ENCODE measurements at places on chromosomes 4 and X.

GRCh38 chr4:6478546-6479220, 6.3 kb upstream of the PPP2R2C start:
- DNase-seq = no peak

DNA sequence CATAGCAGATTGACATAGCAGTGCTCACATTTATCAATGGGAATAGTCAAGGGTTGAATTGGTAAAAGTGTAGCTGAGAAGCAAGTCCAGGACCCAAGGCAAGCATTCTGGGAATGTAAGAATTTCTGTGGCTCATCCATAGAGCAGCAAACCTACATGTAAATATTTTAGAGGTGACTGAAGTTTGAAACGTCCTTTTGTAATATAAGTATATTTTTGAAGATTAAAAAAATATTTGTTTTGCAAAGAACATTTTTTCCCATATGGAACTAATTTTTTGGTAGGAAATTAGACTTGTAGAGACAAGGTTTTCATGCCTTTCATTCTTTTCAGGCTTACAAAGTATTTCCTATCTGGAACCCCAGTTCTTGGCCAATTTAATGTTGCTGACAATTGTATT, 104.0 kb downstream of the TEX13A start:
- no peak for DNase-seq

DNA sequence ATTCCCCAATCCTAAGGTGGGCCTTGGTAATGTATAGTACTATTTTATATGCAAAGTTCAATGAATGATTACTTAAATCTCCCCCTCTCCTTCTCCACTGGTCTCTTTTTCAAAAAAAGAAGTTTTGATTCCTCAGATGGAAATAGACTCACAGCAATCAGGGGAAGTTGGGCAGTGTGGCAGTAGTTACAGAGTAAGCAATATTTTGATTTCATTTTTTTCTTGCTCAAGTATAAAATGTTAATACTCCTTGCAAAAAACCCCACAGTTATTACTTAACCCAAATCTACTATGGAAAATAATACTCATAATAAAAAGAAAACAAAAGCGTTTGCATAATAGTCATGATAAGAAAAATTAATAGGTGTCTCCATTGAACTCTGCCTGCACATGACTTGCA, 56.9 kb upstream of the CXCL8 start:
- DNase-seq = no peak

DNA sequence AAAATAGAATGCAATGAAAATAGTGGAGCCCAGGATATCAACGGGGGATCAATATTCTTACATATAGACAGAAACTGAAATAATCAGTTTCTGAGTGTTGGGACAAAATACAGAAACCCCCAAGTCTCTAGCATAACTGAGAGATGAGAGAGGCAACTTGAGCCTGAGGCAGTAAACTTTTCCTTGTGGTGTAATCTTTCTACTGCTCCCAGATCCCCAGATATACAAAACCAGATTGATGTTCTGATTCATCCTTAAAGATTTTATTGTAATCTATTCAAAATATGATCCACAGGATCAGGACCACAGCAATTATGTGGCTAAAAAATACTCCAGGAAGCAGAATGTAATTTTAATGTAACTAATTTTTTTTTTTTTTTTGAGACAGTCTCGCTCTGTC, 2282.6 kb downstream of the ARAP2 start:
- DNase-seq = peak; percentile 39

DNA sequence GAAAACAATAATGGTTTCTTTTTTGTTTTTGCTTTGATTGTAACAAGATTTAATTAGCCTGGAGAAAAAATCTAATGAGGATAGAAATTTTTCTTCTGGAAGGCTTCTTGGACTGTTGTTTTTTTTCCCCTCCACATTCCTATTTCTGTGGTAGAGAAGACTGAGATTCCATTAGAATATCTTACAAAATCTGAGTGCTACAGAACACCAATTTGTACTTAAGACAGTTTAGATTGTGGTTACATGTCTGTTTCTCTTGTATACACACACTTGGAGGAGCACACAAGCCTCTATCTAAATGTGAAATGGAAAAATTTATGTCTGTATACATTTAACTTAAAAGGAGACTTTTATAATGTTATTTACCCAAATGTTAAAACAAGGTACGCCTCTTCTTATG, 176.9 kb upstream of the ARSJ start:
- no peak for DNase-seq

DNA sequence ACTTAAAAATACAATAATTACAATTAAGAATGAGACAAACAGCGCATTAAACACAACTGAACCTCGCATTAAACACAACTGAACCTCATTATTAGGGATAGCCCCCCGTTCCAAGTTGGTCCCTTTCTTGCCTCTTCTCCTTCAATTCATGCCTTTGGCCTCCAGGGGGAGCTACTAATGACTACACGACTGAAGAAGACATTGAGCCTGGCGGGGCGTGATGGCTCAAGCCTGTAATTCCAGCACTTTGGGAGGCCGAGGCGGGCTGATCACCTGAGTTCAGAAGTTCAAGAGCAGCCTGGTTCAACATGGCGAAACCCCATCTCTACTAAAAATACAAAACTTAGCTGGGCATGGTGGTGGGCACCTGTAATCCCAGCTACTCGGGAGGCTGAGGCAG, 56.4 kb upstream of the NWD2 start:
- no peak for DNase-seq

DNA sequence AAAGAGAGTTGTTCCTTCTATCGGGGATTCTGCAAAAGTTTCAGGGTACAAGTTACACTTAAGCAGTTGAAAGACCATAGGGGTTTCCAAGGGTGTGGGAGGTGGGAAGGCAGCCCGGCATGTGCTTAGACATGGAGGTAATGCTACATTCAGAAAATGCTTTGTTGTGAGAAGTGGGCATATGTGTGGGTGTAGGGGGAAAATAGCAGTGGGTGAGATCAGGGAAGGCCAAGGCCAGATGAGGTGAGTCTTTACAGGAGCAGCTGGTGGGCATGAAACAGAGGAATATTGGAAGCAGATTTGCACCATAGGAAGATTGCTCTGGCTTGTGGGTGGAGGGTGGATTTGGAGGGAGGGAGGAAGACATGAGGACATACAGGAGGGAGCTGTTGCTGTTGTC, 8.3 kb downstream of the CYTL1 start:
- no peak for DNase-seq

DNA sequence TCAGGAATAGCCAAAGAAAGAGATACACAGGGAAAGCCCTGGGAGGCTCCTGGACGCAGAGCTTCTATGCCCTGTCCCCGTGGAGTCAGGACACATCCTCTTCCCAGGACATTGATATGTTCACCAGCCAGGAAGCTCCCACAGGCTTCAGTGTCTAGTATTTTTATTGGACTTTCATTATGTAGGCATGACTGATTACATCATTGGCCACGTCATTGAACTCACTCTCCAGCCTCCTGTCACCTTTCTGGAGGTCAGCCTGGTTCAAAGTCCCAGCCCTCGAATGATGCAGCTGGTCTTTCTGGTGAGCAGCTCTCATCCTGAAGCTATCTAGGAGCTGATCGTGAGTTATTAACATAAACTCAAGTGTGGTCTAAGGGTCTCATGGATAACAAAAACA, 104.1 kb downstream of the CPEB2 start:
- DNase-seq = peak; percentile 4

- no peak for DNase-seq
These were observed 155.3 kb downstream of the COL25A1 start for GRCh38 chr4:109147135-109147534.

- DNase-seq = no peak
These were observed 327.5 kb upstream of the FGF13 start for GRCh38 chrX:139039041-139039440.

DNA sequence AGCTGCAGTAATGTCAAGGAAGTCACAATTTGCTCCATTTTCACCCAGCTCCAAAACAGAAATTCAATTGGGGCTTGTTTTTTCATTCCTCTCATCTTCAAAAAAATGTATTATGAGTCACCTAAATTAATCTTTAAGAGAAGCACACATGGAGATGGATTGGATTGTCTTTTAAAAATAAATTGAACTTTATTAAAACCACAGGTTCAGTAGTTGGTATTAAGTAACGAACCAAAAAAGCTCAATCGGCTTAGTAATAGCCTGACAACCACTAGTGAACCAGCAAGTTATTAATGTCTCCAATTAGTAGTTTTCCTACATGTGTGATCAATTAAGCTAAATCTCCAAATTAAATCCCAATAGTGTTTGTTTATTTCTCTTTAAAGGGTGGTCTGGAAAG, 283.5 kb upstream of the GIMD1 start:
- no peak for DNase-seq

- peak; percentile 66 for DNase-seq
These were observed 13.5 kb downstream of the ASB11 start for GRCh38 chrX:15301924-15302323.

DNA sequence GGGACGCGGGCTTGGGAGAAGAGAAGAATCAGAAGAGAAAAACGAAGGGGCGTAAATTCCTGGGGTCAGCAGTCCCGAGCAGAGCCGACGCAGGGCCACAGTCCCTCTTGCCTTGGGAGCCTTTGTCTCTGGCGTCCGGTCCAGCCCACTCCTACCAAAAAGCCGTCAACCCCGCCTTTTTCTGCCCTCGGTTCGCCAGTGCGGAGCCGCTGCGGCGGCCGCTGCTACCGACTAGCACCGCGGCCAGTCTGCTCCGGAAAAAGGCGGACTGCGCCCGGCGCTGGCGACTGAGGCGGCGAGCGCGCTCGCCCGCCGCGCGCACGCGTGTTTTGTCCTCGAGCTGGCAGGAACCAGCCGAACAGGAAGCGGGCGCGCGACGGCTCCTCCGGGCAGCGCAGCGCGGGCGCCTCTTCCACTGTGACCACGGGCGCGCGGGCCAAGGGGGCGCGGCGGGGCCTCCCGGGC, 502 bp downstream of the HNRNPDL start:
- DNase-seq = peak; percentile 81

- DNase-seq = peak; percentile 91
These were observed 1.2 kb upstream of the CHRNA9 start for GRCh38 chr4:40333921-40334352.

DNA sequence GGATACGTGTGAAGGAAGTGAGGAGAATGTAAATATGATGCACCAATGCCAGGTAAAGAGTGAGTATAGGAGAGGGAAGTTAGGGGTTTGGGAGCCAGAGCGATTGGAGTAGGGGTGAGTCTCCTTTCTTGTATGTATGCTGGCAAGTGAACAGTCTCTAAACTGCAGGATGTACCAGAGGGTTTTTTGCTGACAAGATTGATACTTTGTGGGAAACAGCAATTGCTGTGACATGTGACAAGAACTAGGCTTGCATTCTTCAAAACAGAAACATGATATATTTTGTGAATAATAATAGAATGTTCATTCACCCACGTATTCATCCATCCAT, 706 bp downstream of the CHIC1 start:
- DNase-seq = no peak

- DNase-seq = no peak
These were observed 61.7 kb downstream of the PJA1 start for GRCh38 chrX:69103539-69103938.

- DNase-seq = no peak
These were observed 146.6 kb upstream of the TBL1X start for GRCh38 chrX:9318213-9318612.

DNA sequence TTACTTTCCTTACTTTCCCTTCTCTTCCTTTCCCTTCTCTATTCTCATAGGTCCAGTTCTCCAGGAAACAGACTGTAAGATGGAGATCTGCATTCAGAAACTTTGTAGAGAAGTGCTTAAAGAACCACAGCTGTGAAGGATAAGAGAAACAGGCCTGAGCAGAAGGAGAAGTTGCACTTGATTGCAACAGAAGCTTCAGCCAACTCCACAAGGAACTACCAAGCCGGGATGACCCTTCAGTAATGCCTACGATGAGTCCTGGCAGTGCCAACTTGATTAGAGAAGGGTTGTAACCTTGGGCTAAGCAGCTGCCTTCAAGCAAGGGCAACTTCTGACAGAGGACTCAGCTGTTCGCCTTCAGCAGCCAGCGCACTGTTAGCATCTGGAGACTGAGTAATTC, 413.3 kb upstream of the RASGEF1B start:
- DNase-seq = no peak

GRCh38 chr4:3518941-3519340, 13.3 kb downstream of the LRPAP1 start:
- no peak for DNase-seq

DNA sequence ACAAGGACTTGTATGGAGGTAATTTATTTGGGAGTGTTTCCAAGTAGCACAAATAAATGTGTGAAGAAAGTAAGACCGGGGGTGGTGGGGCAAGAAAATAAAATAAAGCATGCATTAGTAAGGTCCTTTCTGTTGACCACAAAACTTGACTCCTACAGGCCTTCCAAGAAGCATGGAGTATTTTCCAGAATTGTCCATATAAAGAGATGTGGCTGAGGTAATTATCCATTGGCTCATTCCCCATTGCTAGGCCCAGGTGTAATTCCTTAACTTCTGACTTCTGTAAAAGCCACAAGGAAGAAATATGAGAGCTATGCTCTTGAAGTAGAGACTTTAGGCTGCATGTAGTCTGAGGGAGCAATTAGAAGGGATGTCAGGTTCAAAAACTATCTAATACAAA, 430.5 kb upstream of the PABPC4L start:
- DNase-seq = no peak

DNA sequence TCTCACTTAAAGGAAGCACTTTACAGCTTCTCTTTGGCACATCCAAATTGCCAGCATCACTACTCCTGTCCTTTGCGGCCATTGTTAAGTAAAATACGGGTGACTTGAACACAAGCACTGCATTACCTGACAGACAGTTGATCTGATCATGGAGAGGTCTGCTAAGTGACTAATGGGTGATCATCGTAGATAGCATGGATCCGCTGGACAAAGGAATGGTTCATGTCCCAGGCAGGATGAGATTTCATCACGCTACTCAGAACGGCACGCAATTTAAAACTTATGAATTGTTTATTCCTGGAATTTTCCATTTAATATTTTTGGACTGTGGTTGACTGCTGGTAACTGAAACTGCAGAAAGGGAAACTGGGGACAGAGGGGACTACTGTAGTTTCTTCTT, 94.1 kb downstream of the NEUROG2 start:
- no peak for DNase-seq

- peak; percentile 10 for DNase-seq
These were observed 6.2 kb upstream of the STK32B start for GRCh38 chr4:5045097-5045496.

DNA sequence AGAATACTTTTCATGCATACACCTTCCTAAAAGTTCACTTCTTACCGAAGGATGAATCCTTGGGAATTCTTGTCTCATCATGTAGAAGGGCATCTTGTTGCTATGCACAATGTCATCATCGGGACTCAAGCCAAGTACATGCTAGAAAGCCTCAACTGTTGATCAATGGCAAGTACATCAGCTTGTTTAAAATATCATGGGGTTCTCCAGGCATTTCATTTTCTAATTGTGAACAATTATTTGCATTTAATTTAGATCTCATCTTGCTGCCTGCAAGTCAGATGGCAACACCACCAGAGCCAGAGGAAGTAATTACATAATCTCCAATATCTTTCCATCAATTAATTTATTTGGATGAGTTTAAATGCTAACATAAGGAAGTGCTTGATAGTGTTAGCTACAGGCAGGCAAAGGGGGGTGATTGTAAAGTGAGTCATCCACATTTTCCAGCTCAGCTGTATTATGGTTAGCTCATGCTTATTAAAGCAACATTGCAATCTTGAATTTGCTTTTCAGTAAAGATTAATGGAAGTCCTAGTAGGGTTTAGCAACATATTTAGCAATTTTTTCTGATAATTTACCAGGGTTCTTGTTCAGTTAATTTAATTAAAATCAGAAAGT, 356.5 kb downstream of the CBLL2 start:
- DNase-seq = peak; percentile 69

GRCh38 chr4:67750691-67751090, 3.5 kb downstream of the GNRHR start:
- peak; percentile 35 for DNase-seq
